Activated CD8-positive, alpha-beta T cell treated with anti-CD3 and anti-CD28 coated beads, Interleukin-2, amount 10 ng/mL, durations not matched to agents 7 days and 5 days (primary cell): ENCODE measurements at places on chromosomes 4 and X.

- peaks cover 20% of the 10 kb centered on the region for H3K4me1 ChIP-seq
- no peak overlapping the region for H3K4me3 ChIP-seq
- DNase-seq, result no peak
- H3K27ac ChIP-seq, result no peak overlapping the region
- peaks cover 4% of the 10 kb centered on the region for H3K27me3 ChIP-seq
These were observed 69.6 kb upstream of the C4orf50 start for GRCh38 chr4:6087669-6088341.

GRCh38 chr4:56226579-56226978 lies 160.7 kb downstream of the AASDH start:
- H3K36me3 ChIP-seq, result no peaks in the 10 kb centered on the region
- H3K27me3 ChIP-seq, result peaks cover 4% of the 10 kb centered on the region
- no peak for DNase-seq
- H3K4me3 ChIP-seq, result no peak overlapping the region

GRCh38 chr4:40502934-40503333 lies 126.7 kb downstream of the RBM47 start:
- H3K27ac ChIP-seq, result peak overlapping the region; percentile 85
- H3K4me3 ChIP-seq, result no peak overlapping the region

DNA sequence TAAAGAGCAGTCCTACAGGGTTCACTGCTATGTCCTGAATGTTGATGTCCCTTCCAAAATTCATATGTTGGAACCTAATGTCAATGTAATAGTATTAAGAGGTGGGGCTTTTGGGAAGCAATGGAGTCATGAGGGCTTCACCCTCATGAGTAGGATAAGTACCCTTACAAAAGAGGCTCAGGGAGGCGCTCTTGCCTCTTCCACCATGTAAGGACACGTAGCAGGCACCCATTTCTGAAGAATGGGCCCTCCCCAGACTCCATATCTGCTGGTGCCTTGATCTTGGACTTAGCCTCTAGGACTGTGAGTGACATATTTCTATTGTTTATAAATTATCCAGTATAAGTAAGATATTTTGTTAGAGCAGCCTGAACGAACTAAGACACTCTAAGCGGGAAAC lies 15.8 kb downstream of the MED28 start:
- no peak overlapping the region for H3K4me3 ChIP-seq
- peaks cover 2% of the 10 kb centered on the region for H3K4me1 ChIP-seq
- no peak for DNase-seq
- H3K36me3 ChIP-seq, result peaks cover 64% of the 10 kb centered on the region
- H3K27ac ChIP-seq, result no peak overlapping the region
- H3K27me3 ChIP-seq, result no peaks in the 10 kb centered on the region

GRCh38 chr4:79526641-79527565 lies 118.9 kb upstream of the GK2 start:
- H3K27me3 ChIP-seq, result no peaks in the 10 kb centered on the region
- no peaks in the 10 kb centered on the region for H3K36me3 ChIP-seq
- no peak overlapping the region for H3K4me3 ChIP-seq
- peaks cover 7% of the 10 kb centered on the region for H3K4me1 ChIP-seq
- H3K27ac ChIP-seq, result no peak overlapping the region

- H3K27ac ChIP-seq, result no peak overlapping the region
- no peak overlapping the region for H3K4me3 ChIP-seq
- DNase-seq, result no peak
- peaks cover 11% of the 10 kb centered on the region for H3K4me1 ChIP-seq
- H3K27me3 ChIP-seq, result peaks cover 14% of the 10 kb centered on the region
These were observed 5.7 kb upstream of the TMEM192 start for GRCh38 chr4:165118256-165118909.

DNA sequence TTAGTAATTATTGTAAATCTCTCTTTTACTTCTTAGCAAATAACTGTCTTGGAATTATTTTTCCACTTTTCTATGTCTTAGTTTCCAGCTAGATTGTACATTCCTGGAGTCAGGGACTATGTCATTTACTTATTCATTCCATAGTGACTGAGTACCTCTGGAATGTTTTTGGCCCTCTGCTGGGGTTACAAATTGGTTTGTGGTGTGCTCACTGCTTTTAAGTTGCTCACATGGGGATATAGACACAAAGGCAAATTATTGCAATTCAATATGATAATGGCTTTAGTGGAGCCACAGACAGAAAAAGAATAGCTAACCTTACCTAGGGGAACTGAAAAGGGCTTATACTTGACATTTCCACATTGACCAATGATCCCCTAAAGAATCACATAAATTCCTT lies 63.7 kb upstream of the PDGFRA start:
- H3K4me3 ChIP-seq, result no peak overlapping the region
- H3K27ac ChIP-seq, result no peak overlapping the region
- no peaks in the 10 kb centered on the region for H3K4me1 ChIP-seq
- H3K27me3 ChIP-seq, result peaks cover 7% of the 10 kb centered on the region
- no peak for DNase-seq
- no peaks in the 10 kb centered on the region for H3K36me3 ChIP-seq

- no peaks in the 10 kb centered on the region for H3K36me3 ChIP-seq
- H3K27ac ChIP-seq, result no peak overlapping the region
- peaks cover 7% of the 10 kb centered on the region for H3K27me3 ChIP-seq
- no peak overlapping the region for H3K4me3 ChIP-seq
- no peaks in the 10 kb centered on the region for H3K4me1 ChIP-seq
- DNase-seq, result no peak
These were observed 6.4 kb downstream of the CXCL3 start for GRCh38 chr4:74032064-74032463.

DNA sequence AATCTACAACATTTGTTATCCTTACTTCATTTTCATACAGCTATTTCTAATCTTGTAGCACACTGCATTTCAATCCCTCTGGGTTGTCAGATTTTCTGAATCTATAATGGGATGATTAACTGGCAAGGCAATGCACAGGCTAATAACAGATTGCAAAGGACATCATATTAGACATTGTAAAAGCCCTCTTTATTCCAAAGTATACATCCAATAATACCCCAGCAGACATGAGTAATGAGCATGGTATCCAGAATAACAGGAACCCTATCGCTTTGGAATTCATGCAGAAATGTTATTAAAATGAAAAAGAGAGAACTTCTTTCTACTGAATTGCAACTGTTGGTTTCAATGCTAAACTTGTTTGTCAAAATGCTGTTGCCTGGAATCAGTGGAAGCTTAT lies 122.9 kb downstream of the C4orf33 start:
- no peak for DNase-seq
- H3K27ac ChIP-seq, result no peak overlapping the region
- no peaks in the 10 kb centered on the region for H3K4me1 ChIP-seq

DNA sequence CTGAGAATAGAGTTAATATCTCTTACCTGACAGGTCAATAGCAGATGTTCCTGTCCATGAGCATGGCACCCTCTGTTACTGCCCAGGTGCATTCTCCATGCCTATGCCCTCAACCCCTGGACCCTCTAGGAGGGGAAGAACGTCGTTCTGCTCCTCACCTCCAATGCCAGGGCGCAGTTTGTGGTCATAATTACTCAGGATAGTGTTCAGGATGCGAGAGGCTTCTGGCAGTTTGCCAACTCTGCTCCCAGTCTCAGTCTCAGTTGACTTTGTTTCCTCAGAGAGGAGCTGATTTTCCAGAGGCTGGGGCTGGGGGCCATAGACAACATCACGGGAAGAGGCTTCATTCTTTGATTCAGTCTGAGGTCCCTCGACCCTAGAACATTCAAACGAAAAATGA lies 4.4 kb downstream of the GABRE start:
- H3K4me3 ChIP-seq, result no peak overlapping the region
- DNase-seq, result no peak
- no peaks in the 10 kb centered on the region for H3K4me1 ChIP-seq
- peaks cover 10% of the 10 kb centered on the region for H3K27me3 ChIP-seq
- H3K27ac ChIP-seq, result no peak overlapping the region

DNA sequence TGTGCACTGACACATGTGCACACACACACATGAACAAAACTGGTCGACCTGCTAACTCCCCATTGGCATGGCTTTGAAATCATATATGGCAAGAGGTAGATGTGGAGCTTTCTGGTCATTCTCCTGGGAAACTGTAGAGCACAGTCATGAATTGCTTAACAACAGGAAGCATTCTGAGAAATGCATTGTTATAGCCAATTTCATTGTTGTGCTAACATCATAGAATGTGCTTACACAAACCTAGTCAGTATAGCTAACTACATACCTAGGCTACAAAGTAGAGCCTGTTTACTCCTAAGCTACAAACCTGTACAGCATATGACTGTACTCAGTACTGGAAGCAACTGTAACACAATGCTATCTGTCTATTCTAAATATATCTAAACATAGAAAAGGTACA lies 134.2 kb upstream of the SH3RF1 start:
- no peak overlapping the region for H3K4me3 ChIP-seq
- no peak for DNase-seq
- H3K36me3 ChIP-seq, result peaks cover 7% of the 10 kb centered on the region

GRCh38 chrX:57227691-57228090 lies 58.8 kb upstream of the FAAH2 start:
- peaks cover 5% of the 10 kb centered on the region for H3K36me3 ChIP-seq
- peaks cover 5% of the 10 kb centered on the region for H3K4me1 ChIP-seq
- H3K27me3 ChIP-seq, result no peaks in the 10 kb centered on the region
- DNase-seq, result peak; percentile 20
- no peak overlapping the region for H3K27ac ChIP-seq
